ENCODE measurements at places on chromosomes 12 and 14.

GRCh38 chr14:32657081-32657480, 281.6 kb upstream of the NPAS3 start:
- no peak overlapping the region for H3K27ac ChIP-seq
- no peaks in the 10 kb centered on the region for H3K36me3 ChIP-seq
- no peaks in the 10 kb centered on the region for H3K27me3 ChIP-seq

DNA sequence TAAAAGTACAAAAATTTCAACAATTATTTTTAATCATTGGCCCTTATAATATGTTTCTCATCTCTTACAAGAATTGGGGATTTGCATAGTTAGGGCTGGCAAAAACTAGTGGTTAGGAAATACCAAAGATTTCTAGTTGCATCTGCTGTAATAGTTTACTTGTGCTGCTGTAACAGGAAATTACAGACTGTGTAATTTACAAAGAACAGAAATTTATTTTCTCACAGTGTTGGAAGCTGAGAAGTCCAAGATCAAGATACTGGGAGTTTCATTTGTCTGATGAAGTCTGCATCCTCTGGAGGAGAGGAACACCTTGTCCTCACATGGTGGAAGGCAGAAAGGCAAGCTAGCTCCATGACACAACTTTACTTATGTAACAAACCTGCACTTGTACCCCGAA, 157.0 kb downstream of the FLRT2 start:
- no peaks in the 10 kb centered on the region for H3K27me3 ChIP-seq
- no peak for DNase-seq
- H3K27ac ChIP-seq, result no peak overlapping the region
- H3K36me3 ChIP-seq, result no peaks in the 10 kb centered on the region

DNA sequence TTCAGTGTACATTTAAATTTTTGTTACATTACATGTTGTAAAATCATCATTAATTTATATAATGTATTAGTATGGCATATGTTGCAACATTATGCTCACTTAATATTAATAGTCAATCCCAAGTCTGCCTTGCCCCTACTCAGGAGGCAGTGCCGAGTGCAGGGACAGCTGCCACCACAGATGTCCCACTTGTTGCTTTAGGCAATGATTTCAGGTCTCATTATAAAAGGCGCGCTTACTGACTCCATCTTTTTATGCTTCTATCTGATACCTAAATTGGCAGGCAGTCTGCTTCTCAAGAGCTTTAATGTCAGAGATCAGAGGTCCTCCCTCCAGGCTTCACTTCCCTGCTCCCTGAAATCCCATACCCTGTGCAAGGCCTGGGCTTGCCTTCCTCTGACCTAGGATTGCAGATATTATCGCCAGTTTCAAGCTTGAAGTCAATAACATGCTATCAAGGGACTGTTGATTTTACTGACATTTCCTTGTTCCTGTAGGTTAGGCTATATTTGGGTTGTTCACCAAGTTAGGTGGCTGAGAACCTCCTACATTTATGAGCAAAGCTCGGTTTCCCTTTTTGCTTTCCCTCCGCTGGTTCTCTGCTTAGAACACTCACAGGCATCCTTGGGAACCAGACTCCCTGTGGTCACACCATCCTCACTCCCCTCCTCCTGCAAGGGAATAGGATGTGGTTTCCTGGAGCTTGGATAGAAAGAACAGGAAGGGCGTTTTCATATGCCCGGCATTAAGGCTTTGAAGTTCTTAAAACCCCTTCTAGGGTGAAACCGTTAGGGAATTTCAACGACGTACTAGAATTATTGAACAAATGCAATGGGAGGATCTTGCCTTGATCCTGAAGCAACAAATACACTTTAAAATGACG, 208.4 kb upstream of the FKBP4 start:
- no peaks in the 10 kb centered on the region for H3K36me3 ChIP-seq
- no peak overlapping the region for H3K27ac ChIP-seq
- H3K4me1 ChIP-seq, result no peaks in the 10 kb centered on the region
- H3K27me3 ChIP-seq, result peaks cover 27% of the 10 kb centered on the region
- H3K4me3 ChIP-seq, result no peak overlapping the region

DNA sequence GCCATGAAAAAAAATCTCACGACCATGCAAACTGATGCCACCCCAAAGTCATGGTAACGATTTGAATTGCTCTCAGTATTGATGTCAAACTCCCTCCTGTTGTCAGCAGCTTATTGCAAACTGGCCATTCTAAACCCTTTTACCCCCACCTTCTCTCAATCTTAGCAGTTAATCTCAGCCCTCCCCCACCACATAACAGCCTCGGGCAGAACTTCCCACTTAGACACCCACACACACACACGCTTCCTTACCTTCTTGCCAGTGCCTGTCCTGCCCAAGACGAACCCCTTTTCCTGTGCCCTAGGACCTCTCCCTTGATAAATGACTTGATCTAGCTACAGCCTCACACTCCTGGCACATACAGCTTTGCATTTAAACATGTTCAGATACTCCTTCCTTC, 56.6 kb downstream of the GPATCH2L start:
- peaks cover 8% of the 10 kb centered on the region for H3K4me1 ChIP-seq
- H3K27me3 ChIP-seq, result no peaks in the 10 kb centered on the region
- DNase-seq, result no peak
- H3K36me3 ChIP-seq, result peaks cover 6% of the 10 kb centered on the region
- H3K4me3 ChIP-seq, result no peak overlapping the region
- H3K27ac ChIP-seq, result no peak overlapping the region

DNA sequence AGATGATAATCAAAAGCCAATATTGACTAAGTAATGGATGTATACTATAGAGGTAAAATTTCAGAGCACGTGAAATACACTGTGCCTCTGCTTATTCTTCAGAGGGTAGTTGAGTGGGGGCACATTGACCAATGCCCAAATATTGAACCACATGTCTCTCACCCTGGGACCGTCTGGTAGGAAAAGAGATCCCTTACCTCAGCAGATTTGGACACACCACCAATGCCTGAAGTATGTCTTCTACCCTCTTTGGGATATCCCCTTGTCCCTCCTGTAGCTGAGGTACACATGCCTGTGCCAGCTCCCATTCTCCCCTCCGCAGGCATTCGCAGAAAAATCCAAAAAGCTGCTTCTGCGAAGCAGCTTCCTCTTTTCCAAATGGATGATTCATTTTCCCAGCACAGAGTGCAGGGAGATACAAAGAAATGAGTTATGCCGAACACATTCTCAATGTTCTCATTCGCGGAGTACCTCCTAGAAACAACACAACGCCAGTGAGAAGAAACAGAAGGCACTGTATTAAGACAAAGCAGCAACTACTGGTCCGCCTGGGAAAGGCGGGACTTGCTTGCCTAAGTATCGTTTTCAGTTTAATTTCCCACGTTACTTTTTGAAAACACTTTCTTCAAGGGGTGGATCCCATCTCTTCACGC, 691 bp downstream of the ZFYVE26 start:
- H3K27ac ChIP-seq, result peak overlapping the region; percentile 81
- H3K27me3 ChIP-seq, result no peaks in the 10 kb centered on the region
- no peak for DNase-seq
- peaks cover 17% of the 10 kb centered on the region for H3K4me1 ChIP-seq

- DNase-seq, result no peak
- peaks cover 86% of the 10 kb centered on the region for H3K27me3 ChIP-seq
- H3K4me3 ChIP-seq, result no peak overlapping the region
- no peak overlapping the region for H3K27ac ChIP-seq
Measured at GRCh38 chr12:49956663-49957569, 4.8 kb upstream of the AQP5 start.

- H3K27ac ChIP-seq, result no peak overlapping the region
- H3K4me1 ChIP-seq, result no peaks in the 10 kb centered on the region
- no peaks in the 10 kb centered on the region for H3K36me3 ChIP-seq
Measured at GRCh38 chr14:84288781-84289180, 1241.2 kb upstream of the FLRT2 start.

DNA sequence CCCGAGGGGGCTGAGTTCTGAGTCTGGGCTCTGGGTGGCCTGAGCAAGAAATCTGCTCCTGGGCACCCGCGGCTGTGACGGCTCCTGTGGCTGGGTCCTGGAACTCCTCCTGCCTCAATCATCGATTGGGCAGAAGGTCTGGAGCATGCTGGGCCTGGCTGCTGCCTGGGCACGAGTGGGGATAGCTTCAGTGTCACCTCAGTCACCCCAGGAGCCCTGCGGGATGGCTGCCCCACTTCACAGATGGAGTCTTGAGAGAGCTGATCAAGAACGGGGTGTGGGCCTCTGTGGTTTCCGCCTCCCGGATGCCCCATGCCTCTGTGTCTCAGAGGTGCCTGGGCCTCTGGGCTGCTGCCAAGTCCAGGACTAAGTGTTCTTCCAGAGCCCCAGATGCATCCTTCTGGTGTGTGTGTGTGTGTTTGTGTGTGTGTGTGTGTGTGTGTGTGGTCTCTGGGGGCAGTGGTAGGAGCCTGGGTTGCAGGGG, 185.6 kb upstream of the C14orf180 start:
- H3K4me3 ChIP-seq, result no peak overlapping the region
- no peaks in the 10 kb centered on the region for H3K4me1 ChIP-seq
- no peak for DNase-seq
- no peaks in the 10 kb centered on the region for H3K27me3 ChIP-seq

DNA sequence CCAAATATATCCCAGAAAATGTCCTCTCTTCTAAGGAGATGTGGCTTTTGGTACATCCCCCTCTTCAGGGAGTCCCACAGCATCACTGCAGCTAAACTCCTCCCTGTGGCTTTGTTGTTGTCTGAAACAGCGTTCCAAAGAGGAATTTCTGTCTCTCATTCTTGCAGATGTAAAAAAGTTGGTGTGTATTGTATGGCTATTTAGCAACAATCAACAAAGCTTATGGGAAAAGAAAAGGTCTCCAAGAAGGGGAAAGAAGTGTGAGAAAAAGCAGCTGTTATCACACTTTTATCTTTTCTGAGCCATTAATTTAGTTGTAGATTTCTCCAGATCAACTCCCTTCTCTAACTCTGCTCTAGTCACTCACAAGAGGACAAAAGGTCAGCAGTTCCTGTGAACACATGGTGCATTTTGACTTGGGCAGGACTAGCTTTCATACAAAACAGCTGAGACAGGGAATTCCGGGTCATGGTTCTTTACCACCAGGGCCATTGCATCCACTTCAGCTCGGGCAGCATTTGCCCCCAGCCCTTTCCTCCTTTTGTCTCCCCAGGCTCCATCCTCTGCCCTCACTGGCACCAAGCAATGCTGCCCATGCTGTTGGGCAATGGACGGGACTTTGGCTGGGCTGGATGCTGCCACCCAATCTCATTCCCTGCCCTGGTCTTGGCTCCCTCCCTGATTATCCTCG, 184.7 kb downstream of the TMX1 start:
- DNase-seq, result no peak
- no peaks in the 10 kb centered on the region for H3K4me1 ChIP-seq
- H3K27me3 ChIP-seq, result no peaks in the 10 kb centered on the region
- H3K4me3 ChIP-seq, result no peak overlapping the region
- H3K36me3 ChIP-seq, result no peaks in the 10 kb centered on the region

DNA sequence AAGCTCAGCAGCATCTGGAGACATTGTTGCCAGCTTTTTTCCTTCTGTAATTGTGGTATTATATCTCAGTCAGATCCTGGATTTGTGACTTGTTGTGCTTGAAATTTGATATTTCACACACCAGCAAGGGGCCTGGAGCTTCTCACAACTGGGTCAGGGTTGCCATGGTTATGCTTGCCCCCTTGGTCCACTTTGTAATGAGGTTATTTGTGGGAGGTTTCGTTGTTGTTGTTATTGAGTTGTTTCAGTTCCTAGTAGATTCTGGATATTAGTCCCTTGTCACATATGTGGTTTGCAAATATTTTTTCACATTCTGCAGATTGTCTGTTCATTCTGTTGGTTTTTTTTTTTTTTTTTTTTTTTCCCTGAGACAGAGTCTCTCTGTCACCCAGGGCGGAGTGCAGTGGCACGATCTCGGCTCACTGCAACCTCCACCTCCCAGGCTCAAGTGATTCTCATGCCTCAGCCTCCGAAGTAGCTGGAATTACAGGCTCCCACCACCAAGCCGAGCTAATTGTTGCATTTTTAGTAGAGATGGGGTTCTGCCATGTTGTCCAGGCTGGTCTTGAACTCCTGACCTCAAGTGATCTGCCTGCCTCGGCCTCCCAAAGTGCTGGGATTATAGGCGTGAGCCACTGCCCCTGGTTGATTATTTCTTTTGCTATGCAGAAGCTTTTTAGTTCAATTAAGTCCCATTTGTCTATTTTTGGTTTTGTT, 80.6 kb upstream of the ETV6 start:
- no peaks in the 10 kb centered on the region for H3K36me3 ChIP-seq
- no peak for DNase-seq
- no peak overlapping the region for H3K4me3 ChIP-seq
- H3K4me1 ChIP-seq, result no peaks in the 10 kb centered on the region

- peaks cover 9% of the 10 kb centered on the region for H3K4me1 ChIP-seq
Measured at GRCh38 chr14:99374964-99375363, 103.0 kb upstream of the BCL11B start.

DNA sequence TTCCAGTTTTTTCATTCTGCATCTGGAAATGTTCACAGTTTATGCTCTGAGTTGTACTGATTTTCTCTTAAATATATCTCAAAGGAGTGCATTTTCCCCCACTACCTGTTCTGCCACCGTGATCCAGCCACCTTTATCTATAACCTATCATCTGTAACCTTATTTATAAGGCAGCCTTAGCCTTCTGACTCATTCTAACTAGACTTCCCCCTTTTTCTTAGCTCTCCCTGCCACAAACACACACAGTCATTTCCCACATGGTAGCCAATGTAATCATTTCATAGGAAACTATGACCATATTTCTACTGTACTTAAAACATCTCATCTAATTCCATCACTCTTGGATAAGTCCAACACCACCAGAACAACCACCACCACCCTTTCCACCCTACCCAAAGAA, 10.8 kb upstream of the GYS2 start:
- no peaks in the 10 kb centered on the region for H3K27me3 ChIP-seq
- no peak overlapping the region for H3K27ac ChIP-seq
- H3K4me3 ChIP-seq, result no peak overlapping the region
- no peaks in the 10 kb centered on the region for H3K36me3 ChIP-seq

GRCh38 chr12:6928022-6928702, 403 bp downstream of the ATN1 start:
- H3K27me3 ChIP-seq, result no peaks in the 10 kb centered on the region
- peak overlapping the region; percentile 91 for H3K4me3 ChIP-seq
- no peak for DNase-seq
- peak overlapping the region; percentile 34 for H3K27ac ChIP-seq

DNA sequence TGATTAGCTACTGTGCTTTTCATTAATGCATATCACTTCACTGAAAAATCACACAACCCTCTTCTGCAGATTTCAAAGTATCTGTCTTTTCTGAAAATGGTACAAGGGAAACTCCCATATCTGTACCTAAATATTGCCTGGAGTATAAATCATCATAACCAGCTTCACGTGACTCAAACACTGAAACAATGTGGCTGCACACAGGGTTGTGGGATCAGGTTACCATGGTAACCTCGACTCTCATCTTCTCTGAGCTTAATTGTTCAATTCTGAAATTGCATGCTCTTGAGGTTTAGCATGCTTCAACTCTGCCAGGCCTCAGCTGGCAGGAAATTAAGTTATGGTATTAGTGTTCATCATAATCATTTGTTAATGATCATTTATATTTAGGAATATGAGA, 77.5 kb upstream of the CPSF6 start:
- no peaks in the 10 kb centered on the region for H3K4me1 ChIP-seq
- H3K27ac ChIP-seq, result no peak overlapping the region
- H3K27me3 ChIP-seq, result no peaks in the 10 kb centered on the region
- no peak overlapping the region for H3K4me3 ChIP-seq
- no peak for DNase-seq

- H3K4me3 ChIP-seq, result no peak overlapping the region
- no peak for DNase-seq
- no peaks in the 10 kb centered on the region for H3K27me3 ChIP-seq
- no peaks in the 10 kb centered on the region for H3K36me3 ChIP-seq
Measured at GRCh38 chr14:100529561-100530031, 57.6 kb downstream of the BEGAIN start.

- H3K36me3 ChIP-seq, result no peaks in the 10 kb centered on the region
- no peak for DNase-seq
- H3K27me3 ChIP-seq, result no peaks in the 10 kb centered on the region
- peaks cover 3% of the 10 kb centered on the region for H3K4me1 ChIP-seq
- H3K27ac ChIP-seq, result no peak overlapping the region
Measured at GRCh38 chr12:19423166-19423930, 15.9 kb upstream of the AEBP2 start.

Measured in keratinocyte (primary cell).